ENCODE measurements at places on chromosomes 12 and 14. TPM values are rescaled to one million over a fixed set of nuclear protein-coding genes. Genes with fewer than 3 reads are reported as not detected.

GRCh38 chr12:16523951-16524331, 82.0 kb downstream of the LMO3 start:
- H3K36me3 ChIP-seq = no peaks in the 10 kb centered on the region
- no peak overlapping the region for H3K27ac ChIP-seq
- no peak overlapping the region for H3K4me3 ChIP-seq
- no peaks in the 10 kb centered on the region for H3K4me1 ChIP-seq

DNA sequence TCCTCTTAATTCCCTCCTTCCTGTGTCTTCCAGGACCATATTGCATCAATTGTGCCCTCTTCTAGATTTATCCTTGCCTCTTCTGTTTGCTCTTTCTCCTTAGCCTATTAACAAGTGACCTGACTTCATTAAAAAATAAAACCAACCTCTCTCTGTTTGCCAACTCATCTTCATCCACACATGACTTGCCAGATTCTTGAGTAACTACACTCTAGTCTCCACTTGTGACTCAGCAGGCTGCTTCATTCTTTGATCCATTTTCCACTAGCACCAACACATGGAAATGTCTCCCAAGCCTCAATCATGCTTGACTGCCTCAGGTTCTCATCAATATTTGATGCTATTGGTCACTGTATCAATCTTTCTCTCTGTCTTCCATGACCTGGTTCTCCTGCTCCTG, 492.4 kb upstream of the TMPO start:
- H3K27me3 ChIP-seq = no peaks in the 10 kb centered on the region
- no peak overlapping the region for H3K4me3 ChIP-seq
- no peaks in the 10 kb centered on the region for H3K36me3 ChIP-seq
- H3K4me1 ChIP-seq = no peaks in the 10 kb centered on the region
- no peak for DNase-seq

DNA sequence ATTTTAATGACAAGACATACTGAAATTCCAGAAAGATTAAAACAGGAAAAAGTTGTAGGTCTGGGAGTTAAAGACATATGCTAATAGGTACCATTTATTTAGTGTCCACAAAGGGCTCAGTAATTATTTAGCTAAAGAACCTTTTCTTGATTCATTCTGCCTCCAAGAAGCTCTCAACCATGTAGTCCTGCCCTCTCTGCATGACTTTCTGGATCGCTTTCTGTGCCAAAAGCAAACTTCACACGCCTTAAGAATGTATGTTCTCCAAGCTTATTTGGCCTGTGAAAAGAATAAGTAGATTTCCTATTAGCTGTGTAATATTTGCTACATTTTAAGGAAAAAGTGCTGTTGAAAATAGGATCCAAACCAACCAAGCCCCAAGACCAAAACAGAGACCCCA, 291.7 kb downstream of the C12orf75 start:
- no peak overlapping the region for H3K4me3 ChIP-seq
- H3K4me1 ChIP-seq = no peaks in the 10 kb centered on the region
- H3K36me3 ChIP-seq = no peaks in the 10 kb centered on the region
- DNase-seq = no peak

DNA sequence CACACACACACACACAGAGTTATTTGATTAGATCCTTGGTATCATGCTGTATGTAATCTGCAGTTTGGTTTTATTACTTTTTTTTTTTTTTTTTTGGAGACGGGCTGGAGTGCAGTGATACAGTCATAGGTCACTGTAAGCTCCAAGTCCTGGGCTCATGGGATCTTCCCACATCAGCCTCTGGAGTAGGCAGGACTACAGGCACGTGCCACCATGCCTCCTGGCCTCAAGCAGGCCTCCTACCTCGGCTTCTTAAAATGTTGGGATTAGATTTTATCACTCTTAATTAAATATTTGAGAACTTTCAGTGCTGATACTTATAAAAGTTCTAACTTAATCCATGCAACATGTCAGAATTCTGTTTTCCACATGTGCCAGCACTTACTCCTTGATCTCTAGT, 31.3 kb upstream of the PSEN1 start:
- H3K4me3 ChIP-seq = no peak overlapping the region
- H3K36me3 ChIP-seq = peaks cover 31% of the 10 kb centered on the region
- DNase-seq = no peak
- no peaks in the 10 kb centered on the region for H3K4me1 ChIP-seq
- no peak overlapping the region for H3K27ac ChIP-seq

- no peaks in the 10 kb centered on the region for H3K27me3 ChIP-seq
- H3K27ac ChIP-seq = no peak overlapping the region
- no peak for DNase-seq
These were observed 1.0 kb upstream of the SUDS3 start for GRCh38 chr12:118375348-118375747.

DNA sequence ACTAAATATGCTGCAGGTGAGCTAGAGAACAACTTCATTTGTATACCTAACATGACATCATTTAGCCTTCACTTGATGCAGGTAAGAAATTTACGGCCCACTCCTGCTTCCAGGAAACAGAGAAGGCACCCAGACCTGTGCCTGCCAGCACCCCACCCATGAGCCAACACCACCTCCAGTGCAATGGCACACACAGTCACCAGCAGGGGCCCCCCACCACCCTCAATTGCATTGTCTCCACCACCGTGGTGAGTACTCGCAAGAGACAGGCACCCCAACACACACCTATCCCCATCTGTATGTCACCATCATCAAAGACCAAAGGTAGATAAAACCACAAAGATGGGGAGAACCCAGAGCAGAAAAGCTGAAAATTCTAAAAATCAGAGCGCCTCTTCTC, 107.6 kb downstream of the KLHL28 start:
- no peak overlapping the region for H3K27ac ChIP-seq
- no peak overlapping the region for H3K4me3 ChIP-seq
- no peaks in the 10 kb centered on the region for H3K36me3 ChIP-seq

DNA sequence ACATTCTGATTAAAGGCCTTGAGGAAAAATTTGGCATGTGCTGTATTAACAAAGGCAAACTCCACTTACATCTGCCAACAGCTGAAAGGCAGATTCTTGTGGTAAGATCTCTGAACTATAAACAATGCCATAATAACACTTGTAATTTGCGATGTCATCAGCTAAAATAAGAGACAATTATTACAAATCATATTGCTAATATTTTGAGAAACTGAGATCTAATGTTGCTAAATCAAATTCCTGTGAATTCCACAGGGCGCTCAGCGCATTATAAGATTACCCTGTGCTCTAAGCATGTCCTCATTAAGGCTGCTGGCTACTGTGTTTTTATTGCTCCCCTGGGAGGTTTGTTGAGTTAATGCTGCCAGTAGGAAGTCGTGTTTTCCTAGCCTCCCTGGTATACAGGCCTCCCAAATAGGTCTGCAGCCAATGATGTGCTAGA, 244.8 kb downstream of the DACT1 start:
- H3K4me1 ChIP-seq = no peaks in the 10 kb centered on the region
- H3K27me3 ChIP-seq = peaks cover 16% of the 10 kb centered on the region
- no peak overlapping the region for H3K27ac ChIP-seq
- H3K36me3 ChIP-seq = no peaks in the 10 kb centered on the region

GRCh38 chr12:48824112-48824511, 5.8 kb downstream of the CACNB3 start:
- no peaks in the 10 kb centered on the region for H3K27me3 ChIP-seq
- no peak overlapping the region for H3K4me3 ChIP-seq
- no peaks in the 10 kb centered on the region for H3K36me3 ChIP-seq
- no peak for DNase-seq
- no peak overlapping the region for H3K27ac ChIP-seq

Gene FSCB
- total RNA-seq = not detected

Gene TAS2R46
- 0.48 TPM for total RNA-seq

Gene CCDC177
- not detected for total RNA-seq

Gene AKAP3
- total RNA-seq = 2.1 TPM

Gene IAPP
- not detected for total RNA-seq
